ENCODE measurements at places on chromosomes 12 and 14. TPM values are rescaled to one million over a fixed set of nuclear protein-coding genes. Genes with fewer than 3 reads are reported as not detected.

The GATC gene
- polyA plus RNA-seq: 14.5 TPM

The B3GNT4 gene
- polyA plus RNA-seq: 0.59 TPM

The SPRYD4 gene
- polyA plus RNA-seq: 3.0 TPM

The P2RX7 gene
- 2.5 TPM for polyA plus RNA-seq

The ZDHHC22 gene
- polyA plus RNA-seq: 0.30 TPM

The C14orf119 gene
- polyA plus RNA-seq: 42.4 TPM

The FAM186B gene
- 2.7 TPM for polyA plus RNA-seq

The PPP4R4 gene
- polyA plus RNA-seq: 0.22 TPM

GRCh38 chr14:20247646-20248246 lies 8.7 kb downstream of the OR11H4 start:
- DNase-seq: no peak

DNA sequence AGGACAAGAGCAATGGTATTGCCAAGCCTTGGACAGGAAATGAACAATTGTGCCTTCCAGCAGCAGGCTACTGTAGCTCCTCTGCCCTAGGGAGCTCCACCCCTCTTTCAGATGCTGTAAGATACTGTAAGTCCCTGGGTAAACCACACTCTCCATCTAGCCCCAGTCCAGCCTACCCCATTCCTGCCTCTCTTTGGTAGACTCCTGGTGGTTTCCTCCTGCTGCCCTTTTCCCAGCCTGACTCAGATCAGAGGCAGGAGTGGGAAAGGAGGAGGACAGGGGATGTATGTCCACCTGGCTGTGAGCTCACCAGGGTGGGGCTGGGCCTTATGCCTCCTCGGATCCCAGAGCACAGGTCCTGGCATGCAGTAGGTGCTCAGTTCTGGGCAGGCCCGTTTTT lies 174.6 kb downstream of the ESRRB start:
- DNase-seq: no peak

DNA sequence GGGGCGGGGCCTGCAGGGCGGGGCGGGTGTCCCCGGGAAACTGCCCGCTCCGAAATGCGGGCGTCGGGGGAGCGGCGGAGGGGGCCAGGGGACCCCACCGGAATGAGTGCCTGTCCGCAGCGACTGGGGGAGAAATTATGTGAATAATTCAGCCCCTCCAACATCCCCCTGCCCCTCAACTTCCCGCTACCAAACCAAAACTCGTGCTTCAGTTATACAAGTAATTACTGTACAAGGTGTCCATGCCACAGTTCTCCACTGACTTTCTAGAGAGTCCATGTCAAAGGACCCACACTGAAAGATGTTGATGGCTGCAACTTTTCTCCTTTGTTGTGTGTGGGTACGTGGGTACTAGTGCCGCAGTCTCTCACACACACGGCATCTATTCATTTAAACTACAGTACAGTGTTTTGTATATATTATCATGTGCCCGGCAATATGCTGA lies 414 bp upstream of the CDK17 start:
- peak; percentile 59 for DNase-seq

DNA sequence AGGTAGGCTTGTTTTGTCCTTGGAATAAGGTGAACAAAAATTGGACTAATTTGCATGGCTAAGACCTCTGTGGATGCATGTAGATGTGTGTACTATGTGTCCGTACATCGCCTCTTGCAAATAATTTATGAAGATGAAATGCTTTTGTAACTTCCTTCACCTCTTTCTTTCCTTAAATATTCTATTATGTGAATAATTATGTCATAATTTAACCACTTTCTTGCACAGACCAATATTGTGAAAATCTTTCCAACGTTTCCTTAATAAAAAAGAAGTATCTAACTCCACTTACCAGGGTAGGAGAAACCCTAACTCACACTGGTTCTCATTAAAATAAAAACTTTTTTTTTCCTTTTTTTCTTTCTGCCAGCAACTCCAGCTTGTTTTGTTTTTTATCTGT lies 4.0 kb downstream of the NANOG start:
- no peak for DNase-seq

DNA sequence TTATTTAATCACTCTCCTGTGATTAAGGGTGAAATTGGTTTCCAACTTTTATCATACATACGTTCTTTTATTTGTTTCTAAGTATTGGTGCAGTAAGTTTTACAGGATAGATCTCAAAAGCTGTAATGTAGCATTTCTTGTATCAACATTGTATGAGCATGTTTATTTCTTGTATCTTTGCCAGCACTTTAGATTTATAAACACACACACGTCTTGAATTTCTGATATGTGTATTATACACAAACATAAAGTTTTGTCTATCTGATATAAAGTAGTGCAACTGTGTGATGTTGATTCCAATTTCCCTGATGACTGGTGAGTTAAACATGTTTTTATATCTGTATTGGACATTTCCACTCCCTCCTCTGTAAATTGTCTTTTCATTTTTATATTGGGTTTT lies 134.7 kb downstream of the NOVA1 start:
- no peak for DNase-seq

GRCh38 chr12:6730169-6730568 lies 6.3 kb downstream of the COPS7A start:
- DNase-seq: no peak

DNA sequence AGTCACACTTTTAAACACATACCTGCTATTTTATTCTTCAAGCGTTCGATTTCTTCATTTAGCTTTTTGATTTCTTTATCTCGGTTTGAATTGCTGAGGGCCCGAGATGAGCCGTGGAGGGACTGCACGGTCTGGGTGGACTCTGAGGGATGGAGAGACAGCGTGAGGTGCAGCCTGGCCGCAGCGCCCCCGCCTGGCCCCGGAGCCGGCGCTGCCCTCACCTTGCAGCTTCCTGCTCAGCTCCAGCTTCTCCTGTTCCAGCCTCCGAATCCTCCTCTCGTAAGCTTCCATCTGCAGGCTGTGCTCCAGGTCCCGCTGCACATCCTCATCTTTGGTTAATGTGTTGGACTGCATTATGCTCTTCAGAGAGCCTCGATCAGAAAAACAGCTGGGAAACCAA lies 53.2 kb downstream of the AMN start:
- DNase-seq: no peak

DNA sequence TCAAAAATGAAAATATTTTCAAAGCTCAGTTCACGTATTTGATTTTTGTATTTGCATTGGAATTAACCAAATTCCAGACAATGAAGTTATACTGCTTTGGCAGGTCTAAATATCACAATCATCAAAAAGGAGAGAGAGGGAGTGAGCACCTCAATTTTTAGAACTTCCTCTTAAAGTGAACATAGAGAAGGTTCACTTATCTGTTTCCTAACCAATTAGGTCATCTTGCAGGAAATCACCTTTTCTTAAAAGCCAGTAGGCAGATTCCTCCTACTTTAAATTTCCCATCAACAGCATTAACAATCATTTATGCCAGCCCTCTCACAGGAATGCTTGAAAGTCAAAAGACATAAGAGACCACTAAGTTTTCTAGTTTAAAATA lies 388.7 kb downstream of the ZFP36L1 start:
- DNase-seq: no peak

- DNase-seq: no peak
Measured at GRCh38 chr14:32382704-32383103, 53.6 kb downstream of the AKAP6 start.

DNA sequence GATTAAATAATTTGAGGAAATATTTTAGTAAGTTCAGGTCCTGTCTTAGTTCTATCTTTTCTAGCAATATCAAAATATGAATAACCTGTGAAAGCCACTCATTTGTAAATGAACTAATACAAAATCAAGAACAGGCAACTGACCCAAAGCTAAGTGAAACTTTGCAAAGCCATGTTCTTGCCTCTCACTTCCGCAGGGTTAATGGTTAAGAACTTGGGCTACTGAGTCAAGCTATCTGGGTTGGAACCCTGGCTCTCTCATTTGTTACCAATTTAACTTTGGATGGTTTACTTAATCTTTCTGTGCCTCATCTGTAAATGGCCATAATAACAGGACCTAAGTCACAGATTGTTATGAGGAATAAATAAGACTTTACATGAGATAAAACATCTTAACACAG lies 2.8 kb downstream of the KIF21A start:
- DNase-seq: no peak

Data from hindlimb muscle (tissue), 1 donor.